Suprapubic skin (tissue), 4 donors: ENCODE measurements at places on chromosomes 2 and 18.

- no peak for DNase-seq
Observed at GRCh38 chr2:84891355-84892010, 10.6 kb upstream of the TRABD2A start.

GRCh38 chr2:237680702-237681478, 53.5 kb downstream of the LRRFIP1 start:
- DNase-seq = no peak

DNA sequence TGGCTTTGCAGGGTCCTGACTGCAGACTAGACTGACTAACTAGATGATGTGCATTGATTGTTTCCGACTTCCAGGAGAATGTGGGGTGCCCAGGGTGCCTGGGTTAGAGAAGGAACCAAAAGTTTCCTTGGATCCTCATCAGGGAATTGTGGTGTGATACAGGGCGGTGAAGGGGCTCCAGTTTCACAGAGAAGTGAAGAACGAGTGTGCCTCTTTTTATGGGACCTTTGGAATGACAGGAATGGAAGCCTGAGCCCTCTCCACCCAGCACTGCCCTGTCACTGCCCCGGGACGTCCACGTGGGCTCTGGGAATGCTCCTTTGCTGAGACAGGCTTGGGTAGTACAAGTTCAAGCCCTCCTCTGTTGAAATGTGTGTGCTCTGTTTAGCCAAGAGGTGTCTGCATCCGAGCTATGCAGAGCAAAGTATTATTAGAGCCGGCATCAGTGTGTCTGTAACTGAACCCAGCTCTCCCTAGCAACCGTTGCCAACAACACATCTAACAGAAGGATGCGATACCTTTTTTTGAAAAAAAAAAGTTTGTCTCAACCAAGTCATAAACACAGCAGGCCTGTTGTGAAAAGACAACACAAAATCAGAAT, 183.6 kb downstream of the SMAD7 start:
- DNase-seq = no peak

- no peak for DNase-seq
Observed at GRCh38 chr2:51511002-51511401, 479.1 kb upstream of the NRXN1 start.

DNA sequence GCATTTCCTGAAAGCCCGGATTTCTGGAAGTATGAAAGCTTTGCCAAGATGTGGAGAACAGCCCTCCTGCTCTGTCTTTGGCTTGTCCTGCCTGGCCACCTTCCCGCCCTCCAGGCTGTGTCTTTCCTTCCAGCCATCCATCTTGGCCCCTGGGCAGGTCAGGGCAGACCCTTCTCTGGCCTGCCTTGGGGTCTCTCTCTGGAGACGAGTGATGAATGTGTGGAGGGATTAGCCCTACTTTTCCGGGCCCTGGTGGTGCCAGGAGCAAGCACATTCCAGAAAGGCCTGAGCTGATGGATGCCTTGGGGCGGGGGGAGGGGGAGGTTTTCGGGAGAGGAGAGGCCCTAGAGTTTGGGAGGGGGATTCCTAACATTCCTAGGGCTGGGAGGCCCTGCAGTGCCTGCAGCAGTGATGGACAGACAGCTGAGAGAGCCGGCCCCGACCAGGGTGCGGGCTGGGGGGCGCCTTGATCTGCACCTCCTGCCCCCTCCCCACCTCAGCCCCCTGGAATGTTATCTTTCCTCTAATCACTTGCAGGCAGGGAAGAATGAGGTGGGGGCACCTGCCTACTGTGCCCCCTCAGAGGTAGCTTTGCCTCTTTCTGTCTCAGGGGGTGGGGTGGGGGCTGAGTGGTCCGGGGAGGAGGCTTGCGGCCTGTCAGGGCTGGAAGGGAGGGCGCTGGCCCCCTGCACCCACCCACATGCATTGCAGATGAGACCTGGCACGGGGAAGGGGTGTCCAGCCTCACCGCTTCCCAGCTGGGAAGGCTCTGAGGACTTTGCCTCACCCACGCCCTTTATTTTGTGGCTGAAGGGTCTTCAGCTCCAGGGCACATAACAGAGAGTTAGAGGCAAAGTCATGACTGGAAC, 156.2 kb downstream of the DDX1 start:
- DNase-seq = peak; percentile 16

DNA sequence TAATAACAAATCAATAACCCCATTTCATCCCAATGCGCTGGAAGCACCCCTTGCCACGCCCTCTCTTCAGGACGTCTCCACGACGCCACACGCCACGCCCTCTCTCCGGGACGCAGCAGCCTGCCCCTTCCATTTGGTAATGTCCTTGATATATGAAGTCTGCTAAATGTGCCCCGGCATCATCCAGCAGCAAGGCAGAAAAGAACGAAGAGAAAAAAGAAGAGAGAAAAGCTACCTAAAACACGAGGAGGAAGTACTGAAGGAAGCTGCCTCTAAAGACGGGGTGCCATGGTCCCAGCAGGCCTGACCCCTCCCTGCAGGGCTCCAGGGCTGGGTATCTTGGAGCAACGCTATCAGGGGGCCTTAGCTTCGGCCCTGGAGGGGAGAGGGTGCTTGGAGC, 41.8 kb downstream of the CNGA3 start:
- no peak for DNase-seq

GRCh38 chr2:42879121-42879705, 86.8 kb upstream of the HAAO start:
- peak; percentile 56 for DNase-seq

DNA sequence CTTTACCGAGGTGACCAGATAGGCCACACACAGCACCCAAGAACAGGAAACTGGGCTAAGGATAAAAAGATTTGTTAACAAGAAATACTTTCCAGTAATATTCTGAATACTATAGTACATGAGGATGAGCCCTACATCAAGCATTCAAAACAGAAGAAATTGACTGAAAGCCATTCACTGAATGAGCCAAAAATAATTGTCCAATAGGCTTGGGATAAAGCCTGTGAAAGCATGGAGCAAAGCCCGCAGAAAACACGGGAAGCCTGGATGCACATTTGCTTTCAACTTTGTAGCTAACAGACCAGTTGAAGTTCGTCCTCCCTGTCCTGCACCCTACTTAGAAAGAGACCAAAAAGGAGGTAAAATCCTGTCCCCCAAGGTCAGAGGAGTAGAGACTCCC, 56.3 kb downstream of the DIPK1C start:
- no peak for DNase-seq
